RPMI7951 (cell line): ENCODE measurements at places on chromosomes 7 and 10.

DNA sequence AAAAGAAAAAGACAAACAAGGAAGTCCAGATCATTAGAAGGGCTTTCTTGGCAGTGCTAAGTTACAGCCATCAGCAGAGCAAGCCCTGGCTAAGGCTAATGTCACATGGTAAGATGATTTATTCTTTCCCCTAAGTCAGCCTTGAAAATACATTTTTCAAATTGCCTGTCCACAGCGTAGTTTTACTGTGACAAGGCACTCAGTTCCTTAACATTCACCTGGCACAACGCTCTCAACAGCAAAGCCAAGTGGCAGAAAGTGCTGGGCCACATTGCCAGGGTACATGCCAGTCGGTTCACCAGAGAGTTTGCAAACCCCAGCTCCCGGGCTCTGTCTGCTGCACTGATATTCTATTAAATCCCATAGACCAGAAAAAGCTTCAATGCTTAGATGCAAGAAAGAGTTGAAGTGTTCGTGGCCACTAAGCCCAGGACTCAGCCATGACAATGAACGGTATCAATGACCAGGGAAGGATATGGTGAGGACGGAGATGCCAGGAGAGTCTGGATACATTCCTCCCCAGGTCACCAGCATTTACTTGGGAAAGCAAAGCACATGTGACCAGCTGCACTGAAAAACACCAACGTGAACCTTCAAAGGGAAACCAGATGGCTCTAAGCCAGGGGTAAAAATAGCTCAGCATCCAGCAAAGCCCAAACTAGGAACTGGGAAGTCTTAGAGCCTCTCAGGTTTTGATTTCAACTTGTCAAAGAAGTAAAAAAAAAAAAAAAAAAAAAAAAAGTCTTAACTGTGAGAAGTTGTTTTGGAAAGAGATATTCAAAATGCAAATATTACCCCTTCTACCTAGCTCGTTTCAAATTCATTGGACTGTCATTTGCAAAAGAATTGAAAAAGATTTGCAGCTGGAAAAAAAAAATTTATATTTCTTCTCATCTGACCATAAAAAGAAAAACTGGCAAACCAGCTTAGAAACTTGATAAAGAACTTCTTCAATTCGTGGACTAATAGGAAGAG, 23.9 kb upstream of the MPP7 start:
- DNase-seq, result peak; percentile 65

- peak; percentile 31 for DNase-seq
Observed at GRCh38 chr7:122885583-122886356, 490 bp downstream of the CADPS2 start.

DNA sequence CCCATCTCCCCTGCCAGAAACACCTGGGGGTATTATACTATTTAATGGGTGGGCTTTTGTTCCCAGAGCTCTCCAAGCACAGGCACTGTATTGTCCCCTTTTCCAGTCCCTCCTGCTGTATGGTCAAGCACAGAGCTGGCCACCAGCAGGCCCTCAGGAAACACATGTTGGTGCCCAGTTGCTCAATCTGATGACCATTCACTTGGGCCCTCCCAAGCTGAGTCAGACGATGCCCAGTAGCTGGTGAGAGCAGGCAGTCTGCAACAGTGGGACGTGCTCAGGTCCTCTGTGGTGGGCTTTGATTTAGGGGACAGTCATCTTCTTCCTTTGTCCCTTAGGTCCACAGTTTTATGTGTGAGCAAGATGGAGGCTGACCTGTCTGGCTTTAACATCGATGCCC, 11.8 kb downstream of the SFXN2 start:
- peak; percentile 44 for DNase-seq

DNA sequence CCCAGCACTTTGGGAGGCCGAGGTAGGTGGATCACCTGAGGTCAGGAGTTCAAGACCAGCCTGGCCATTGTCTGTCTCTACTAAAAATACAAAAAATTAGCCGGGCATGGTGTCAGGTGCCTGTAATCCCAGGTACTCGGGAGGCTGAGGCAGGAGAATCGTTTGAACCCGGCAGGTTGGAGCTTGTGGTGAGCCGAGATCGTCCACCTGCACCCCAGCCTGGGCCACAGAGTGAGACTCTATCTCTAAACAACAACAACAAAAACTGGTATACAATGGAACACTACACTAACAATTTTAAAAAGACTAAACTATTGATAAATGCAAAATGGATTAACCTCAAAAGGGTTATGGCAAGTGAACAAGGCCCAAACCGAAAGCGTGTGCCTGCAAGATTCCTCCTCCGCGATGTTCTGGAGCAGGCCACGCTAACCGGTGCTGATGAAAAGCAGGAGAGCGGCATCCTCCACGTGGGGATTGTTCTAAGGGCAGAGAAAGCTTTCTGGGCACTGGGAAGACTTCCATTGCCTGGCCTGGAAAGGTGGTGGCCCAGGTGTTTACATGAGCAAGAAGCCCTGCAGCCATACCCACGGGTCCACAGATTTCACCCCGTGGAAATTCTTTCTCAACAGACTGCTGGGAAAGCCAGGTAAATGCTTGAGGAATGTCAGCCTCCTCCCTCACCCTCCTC, 53.8 kb downstream of the PDGFA start:
- DNase-seq, result peak; percentile 53

DNA sequence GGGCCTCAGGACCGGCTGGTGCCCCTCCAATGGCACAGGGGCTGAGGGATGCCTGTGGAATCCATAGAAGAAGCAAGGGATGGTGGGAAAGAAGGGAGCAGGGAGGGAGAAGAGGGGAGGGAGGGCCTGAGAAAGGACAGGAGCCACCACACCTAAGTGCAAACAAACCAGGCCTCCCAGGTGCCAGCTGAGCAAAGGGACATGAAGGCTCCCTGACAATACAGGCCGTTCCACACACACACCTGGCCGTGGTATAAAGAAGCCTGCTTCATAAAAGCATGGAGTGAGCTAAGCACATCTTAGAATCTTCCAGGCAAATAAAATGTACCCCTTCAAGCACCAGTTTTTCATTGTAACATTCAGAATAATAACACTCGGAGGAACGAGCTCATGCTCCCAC, 54.0 kb downstream of the OAT start:
- no peak for DNase-seq

DNA sequence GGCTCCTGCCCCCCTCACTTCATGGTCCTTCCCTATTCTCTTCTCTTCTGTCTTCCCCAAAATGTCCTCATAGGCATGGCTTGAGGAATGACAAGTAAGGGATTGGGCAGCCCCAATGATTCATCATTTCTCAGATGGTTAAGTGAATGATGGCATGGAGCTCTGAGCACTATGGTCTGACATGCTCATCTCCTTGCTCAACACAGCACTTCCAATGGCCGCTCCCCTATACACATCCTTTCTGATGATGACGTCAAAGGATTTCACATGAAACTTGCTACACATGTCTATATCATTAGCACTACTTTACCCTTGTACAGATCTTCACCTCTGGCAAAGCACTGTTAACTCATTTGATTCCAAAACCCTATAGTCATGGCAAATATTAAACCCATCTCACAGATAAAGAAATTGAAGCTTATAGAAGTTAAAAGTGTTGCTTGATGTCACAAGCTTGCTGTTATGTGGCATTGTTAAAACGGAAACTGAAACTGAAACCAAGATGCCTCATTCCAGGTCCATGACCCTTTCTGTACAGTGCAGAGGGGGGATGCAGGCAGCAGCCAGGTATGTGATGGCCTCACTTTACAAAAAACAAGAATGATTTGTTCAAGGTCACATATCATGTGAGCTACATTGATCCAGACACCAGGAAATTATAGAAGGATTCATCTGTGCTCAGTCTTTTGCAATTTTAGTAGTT, 90.0 kb upstream of the PLXNA4 start:
- DNase-seq, result peak; percentile 49

GRCh38 chr10:62760401-62760800, 44.1 kb upstream of the ADO start:
- DNase-seq, result no peak

DNA sequence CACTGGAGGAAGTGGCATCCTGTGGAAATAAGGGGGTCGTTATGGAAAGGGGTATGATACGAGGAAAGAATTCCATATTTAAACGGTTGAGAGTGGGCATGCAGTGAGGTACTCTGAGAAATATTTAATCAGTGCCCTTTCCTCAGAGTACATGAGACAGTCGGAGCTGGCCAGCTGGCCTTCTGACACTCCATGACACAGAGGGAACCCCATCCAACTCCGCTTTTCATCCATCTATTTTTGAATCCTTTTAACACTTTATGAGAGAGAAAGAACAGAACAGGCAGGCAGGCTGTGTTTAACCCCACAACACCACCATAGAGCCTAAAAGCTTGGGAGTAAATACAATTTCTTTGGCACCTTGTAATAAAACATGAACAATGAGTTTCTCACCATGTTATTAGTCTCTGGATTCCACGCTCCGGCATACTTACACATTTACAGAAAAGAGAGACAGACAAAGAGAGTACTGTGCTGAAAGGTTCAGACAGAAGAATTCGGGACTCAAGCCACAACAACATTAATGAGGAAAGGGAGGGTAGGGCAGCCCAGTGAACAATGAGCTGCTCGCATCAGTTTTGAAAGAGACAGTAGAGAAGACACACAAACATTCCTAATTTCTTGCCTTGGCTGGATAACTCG, 124.2 kb upstream of the PDLIM1 start:
- no peak for DNase-seq

- no peak for DNase-seq
Observed at GRCh38 chr10:71316786-71317160, 2.3 kb upstream of the SLC29A3 start.

GRCh38 chr10:104317726-104318299, 20.5 kb downstream of the ITPRIP start:
- no peak for DNase-seq

GRCh38 chr7:111997546-111997945, 208.7 kb downstream of the DOCK4 start:
- DNase-seq, result no peak

GRCh38 chr10:47101807-47102206, 190.6 kb downstream of the PTPN20 start:
- DNase-seq, result no peak

DNA sequence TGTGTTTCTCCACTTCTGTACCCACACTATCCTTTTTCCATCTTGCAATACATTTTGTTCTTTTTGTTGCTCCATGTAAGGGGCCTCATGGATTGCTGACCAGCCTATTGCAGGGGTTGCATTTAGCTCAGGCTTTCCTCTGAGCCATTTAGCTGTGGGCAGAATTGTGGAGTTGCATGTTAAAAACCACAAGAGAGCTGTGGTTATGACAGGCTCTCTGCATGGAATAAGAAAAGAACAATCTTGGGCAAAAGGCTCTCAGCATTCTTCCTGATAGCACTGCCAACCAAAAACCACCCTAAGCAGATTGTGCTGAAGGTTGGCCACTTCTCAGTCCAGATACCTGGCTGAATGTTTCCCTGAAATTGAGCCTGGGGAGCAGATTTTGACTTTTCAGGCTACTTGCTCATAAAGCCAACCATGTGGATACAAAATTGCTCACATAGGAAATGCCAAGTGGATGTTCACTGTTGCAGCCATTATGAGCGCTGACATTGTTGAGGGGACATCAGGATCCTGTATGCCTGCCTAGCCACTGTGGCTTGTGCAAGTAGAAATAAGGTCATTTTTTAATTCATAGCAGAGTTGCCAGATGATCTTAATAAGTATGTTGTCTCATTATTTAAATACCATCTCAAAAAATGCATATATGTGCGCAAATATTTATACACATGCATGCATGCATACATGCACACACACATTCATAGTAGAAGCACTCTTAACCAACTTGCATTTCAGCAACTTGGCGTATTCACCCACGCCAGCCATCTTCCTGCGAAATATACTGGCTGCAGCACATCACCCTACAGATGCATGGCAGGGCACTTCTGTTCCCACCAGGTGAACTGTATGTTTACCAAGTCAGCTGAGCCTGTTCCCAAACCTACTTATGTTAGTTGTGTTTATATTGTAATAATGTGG, 695.4 kb downstream of the LRMDA start:
- DNase-seq, result peak; percentile 76

- no peak for DNase-seq
Observed at GRCh38 chr7:101165958-101166647, 734 bp upstream of the VGF start.

DNA sequence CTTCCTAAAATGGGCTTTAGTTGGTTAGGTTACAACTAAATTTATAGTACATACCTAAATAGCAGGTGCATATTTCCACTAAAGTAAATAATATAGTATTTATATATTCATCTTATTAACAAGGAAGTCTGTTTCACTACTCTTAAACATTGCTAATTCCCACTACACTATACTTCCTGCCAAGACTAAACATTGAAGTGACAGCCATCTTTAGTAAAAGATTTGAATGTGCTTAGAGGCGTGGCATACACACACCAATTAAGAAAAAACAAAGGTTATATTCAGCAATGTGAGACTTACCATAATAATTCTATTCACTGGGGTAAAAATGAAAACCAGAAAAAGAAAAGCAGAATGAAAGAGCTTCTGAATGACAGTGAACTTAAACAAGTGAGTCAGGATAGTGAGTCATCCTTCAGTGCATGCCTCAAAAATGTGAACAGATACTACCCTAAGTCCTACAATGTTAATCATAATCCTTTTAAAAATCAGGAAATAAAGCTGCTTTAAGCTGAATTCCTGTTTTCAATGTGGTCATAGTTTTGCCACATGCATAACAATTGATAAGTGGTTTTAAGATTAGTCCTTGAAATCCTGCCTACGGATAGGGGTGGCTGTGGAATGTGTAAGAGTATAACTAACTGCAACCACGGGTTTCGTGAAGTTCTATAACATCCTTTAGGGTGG, 59.4 kb downstream of the USP6NL start:
- DNase-seq, result peak; percentile 90

GRCh38 chr10:11336722-11337162, 274.7 kb downstream of the USP6NL start:
- peak; percentile 18 for DNase-seq

DNA sequence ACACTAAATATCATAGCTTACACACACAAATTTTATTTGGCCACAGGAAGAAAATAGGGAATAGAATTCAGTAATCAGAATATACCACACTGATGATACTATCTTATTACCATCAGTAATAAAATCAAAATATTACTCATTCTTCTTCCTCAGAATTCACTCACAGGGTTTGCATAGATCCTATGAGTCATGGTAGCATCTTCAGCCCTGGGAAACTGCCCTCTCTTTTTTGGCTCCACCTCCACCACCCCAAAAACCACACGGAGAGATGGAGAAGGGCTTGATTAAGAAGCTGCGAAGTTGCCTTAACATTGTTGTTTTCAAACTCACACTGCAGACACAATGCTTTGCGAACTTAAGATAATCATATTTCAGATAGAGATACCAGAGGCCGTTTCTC, 154.1 kb upstream of the AHR start:
- DNase-seq, result peak; percentile 85
